Bone marrow (tissue), 2 donors: ENCODE measurements at places on chromosomes 1 and 21.
A peak's percentile ranks its signal among the peaks of the same experiment; 100 is the strongest.

DNA sequence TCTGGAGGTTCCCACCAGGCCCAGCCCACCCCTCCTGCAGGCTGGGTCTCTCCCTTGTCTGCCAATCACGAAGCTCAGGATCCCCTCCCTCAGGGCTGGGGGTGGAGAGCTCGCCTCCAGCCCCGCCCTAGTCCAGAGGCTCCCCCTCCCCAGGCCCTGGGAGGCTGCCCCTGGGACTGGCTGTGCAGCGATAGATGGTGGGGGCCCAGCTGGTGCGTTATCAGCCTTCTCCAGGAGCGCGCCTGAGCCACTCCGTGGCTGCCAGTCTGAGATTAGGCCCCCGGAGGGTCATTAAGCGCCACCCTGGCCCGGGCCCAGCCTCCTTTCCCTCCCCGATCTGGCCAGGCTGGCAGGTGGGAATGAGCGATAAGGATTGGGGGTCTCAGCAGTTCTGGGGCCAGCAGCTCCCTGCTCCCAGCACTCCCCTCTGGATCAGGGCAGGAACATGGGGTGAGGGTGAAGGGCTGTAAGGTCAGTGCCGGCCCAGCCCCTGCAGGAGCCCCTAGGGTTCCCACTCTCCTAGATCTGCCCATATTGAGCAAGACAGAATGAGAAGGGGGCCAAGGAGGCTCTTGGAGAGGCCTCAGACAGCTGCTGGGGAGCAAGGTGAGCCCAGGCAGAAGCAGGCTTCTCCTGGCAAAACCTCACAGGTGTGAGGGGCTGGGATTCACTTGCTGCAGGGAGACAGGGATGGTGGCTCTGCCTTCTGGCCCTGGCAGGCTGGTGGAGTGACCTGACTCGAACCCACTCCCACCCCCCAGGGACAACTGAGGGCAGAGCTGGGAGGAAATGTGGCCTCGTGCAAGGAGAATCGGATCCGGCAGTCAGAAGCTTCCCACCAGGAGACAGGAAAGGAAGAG is 8.5 kb downstream of the PDZK1IP1 start:
- no peak for DNase-seq

DNA sequence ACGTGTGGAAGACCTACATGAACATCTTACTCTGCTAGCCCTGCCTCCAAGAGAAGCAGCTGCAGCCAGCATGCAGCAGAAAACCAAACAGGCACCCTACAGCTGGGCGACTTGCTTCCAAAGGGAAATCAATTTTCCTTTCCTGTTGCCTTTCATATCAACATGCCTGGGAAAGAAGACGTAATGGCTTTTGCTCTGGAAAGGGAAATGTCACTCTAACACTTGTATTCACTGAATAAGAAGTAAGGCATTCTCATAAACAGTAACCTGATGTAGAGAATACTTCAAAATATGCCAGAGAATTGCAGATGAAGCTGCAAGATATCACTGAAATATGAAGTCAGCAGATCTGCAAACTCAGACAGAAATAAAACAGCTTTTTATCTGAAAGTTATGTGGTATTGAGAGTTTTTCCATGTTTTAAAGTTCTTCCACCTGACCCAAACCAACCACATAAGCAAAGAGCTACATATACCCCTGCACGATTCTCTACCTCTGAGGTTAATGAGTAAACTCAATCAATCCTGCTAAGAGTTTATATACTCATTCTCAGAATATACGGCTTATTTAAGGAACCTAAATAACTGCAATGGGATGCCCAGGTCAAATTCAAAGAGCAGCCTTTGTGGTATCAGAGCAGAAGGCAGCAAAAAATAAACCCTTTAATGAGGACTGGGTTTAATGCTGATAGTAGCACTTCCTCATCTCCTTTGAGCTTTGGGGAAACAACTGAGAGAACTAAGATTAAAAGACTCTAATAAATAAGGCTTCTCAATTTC is 150.9 kb downstream of the RERE start:
- DNase-seq, result no peak

GRCh38 chr1:51219022-51219421 is 17.1 kb upstream of the RNF11 start:
- no peak for DNase-seq

DNA sequence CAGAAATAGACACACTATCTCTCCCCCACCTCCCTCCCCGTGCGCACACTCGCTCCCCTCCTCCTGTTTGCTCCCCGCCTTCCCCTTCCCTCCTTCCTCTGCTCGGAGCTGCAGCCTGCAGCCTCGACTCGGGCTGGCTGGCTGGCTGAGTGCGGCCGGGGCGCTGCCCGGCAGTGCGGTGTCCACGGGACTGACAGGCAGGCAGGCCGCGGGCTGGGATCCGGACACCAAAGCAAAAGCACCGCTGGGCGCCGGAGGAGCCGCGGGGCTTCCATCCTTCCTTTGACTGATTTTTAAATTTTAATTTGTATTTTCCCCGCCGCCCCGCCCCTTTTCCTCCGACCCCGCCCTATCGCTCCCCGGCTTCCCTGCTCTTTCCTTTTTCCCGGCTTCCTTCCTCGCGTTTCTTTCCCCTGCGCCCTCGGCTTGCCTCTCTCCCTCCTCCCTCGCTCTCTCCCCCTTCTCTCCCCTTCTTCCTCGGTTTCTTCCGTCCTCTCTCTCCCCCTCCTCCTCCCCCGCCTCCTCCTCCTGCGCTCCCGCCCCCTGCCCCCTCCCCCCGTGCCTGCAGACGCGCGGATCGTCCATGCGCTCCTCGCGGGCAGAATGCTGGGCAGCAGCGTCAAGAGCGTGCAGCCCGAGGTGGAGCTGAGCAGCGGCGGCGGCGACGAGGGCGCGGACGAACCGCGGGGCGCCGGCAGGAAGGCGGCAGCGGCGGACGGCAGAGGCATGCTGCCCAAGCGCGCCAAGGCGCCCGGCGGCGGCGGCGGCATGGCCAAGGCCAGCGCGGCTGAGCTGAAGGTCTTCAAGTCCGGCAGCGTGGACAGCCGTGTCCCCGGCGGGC is 109.4 kb downstream of the NAV1 start:
- no peak for DNase-seq

- DNase-seq, result no peak
Observed at GRCh38 chr1:5947978-5948680, 44.1 kb downstream of the NPHP4 start.

DNA sequence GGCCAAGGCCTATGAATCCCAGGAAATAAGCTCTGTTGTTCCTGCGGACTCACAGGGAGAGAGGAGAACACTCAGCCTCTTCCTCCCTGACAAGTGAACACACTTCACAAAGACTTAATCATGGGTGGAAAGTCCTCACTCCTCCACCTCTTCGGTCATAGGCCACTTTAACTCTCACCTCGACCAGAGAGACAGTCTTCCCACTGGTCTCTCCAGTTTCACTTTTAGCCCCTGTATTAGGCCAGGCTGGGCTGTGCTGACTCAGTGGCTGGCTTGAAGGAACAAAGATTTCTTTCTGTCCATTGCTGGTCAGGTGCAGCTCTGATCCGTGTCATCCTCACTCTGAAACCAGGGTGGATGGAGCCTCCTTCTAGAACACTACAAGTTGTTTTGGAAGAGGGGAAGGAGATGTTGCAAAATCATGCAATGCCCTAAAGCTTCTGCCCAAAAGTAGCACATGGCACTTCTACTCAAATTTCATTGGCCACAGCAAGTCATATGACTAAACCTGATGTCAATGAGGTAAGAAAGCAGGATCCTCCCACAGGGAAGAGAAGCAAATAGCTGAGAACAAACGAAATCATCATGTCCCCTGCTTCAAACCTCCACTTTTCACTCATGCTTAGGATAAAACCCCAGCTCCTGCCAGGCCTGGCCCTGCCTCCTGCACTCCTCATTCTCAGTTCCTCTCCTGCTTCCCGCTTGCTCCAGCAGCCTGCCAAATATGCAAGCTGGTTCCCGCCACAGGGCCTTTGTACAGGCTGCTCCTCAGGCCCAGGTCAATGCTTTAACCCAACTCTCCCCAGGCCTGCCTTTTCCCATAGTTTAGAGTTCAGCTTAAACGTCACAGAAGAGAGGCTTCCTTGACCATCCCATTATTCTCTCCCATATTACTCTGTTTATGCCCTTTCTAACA is 150.5 kb upstream of the RUNX3 start:
- no peak for DNase-seq

- DNase-seq, result no peak
Observed at GRCh38 chr1:176802316-176802715, 339.3 kb downstream of the PAPPA2 start.

DNA sequence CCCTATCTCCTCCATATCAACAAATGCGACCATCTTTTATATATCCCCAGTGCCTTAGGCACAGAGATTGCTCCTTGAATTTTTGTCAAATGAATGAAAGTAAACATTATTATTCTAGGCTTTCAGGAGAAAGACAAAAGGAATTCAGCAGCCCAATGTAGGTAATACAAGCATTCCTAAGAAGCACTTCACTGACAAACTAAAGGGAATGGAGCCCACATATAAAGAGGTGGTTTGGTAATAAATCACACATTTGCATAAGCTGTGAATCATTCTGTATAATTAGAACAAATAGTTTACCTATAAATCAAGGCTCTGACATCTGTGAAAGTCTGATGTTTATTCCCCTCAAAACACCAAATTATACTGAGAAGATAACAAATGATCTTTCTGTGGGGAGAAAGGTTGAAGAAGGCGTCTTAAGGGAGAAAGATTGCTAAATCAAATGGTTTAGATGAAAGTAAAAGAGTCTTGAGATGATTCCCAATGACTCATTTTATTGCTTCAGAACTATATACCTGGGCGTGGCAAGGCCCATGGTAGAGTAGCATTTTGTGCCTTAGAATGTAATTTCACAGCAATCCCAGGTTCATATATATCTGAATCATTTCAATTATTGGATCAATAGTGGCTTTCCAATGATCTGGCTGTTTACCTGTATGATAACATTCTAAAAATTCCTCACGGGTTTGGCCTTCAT is 558.1 kb downstream of the AGBL4 start:
- DNase-seq, result no peak

- peak; percentile 57 for DNase-seq
Observed at GRCh38 chr21:14523234-14523633, 22.9 kb downstream of the SAMSN1 start.

GRCh38 chr1:224629965-224630364 is 13.8 kb downstream of the CNIH3 start:
- DNase-seq, result no peak

GRCh38 chr21:15065392-15066122 is 757 bp upstream of the NRIP1 start:
- peak; percentile 80 for DNase-seq

DNA sequence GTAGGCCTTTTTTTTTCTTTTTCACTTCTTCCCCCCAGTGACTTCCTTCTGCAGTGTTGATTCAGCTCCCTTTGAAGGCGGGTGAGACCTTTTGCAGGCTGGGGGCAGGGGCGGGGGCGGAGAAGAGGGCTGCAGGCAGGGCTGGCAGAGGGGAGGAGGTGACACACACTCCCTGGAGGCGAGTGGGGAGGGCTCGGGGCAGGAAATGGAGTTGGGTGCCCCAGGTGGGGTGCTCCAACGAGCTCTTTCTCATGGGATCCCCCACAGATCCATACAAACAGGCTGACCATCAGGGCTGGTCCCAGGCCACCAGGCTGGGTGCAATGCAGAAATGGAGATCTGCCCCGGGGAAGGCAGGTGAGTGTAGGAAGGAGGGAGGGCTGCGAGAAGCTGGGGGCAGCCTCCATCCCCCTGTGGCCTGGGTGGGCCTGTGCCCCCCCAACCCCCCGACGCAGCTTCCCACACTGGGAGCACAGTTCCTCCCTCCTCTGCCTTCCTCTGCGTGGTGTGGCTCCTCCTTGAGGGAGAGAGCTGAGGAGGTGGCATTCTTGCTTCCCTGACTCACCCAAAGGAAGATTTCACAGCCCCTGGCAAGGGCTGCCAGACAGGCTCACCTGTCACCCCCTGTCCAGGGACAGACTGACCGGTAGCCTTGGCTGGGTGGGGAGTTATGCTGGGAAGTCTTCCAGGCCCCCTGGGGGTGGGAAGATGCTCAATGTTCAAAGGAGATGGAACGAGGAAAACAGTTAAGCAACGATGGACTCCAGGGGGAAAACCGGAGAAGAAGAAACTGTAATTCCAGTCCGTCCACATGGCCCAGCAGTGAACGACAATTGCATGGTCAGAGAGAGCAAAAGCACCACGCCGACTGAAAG is 7.1 kb upstream of the ITGB2 start:
- DNase-seq, result peak; percentile 77

- DNase-seq, result no peak
Observed at GRCh38 chr1:164659621-164660411, 100.8 kb downstream of the PBX1 start.

- DNase-seq, result no peak
Observed at GRCh38 chr21:33051925-33052324, 18.0 kb upstream of the OLIG1 start.

GRCh38 chr1:229410692-229411433 is 23.0 kb downstream of the ACTA1 start:
- DNase-seq, result peak; percentile 85

GRCh38 chr21:22343721-22344120 is 1345.5 kb downstream of the NCAM2 start:
- DNase-seq, result no peak

DNA sequence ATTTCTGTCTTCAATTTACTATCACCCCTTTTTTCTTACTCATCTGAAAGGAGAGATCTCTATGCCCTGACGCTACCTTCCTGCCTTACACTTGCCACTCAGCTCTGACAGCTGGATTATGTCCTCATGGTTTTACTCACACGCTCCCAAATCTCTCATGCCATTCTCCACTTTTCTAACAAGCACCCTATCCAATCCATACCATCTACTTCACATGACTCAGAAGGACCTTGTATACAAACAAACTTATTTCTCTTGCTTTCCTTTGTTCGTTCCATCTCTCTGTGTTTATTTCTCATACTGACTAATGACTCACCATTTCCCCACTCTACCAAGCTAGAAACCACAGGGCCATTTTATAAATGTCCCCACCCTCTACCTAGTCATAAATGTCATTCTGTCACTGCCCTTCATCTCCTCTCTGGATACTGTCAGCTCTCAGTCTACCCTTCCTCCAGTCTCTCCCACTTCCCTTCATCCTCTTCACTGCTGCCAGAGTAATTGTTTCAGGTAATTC is 87.3 kb downstream of the USP24 start:
- DNase-seq, result peak; percentile 14

- no peak for DNase-seq
Observed at GRCh38 chr21:38326899-38327298, 70.1 kb downstream of the KCNJ15 start.

DNA sequence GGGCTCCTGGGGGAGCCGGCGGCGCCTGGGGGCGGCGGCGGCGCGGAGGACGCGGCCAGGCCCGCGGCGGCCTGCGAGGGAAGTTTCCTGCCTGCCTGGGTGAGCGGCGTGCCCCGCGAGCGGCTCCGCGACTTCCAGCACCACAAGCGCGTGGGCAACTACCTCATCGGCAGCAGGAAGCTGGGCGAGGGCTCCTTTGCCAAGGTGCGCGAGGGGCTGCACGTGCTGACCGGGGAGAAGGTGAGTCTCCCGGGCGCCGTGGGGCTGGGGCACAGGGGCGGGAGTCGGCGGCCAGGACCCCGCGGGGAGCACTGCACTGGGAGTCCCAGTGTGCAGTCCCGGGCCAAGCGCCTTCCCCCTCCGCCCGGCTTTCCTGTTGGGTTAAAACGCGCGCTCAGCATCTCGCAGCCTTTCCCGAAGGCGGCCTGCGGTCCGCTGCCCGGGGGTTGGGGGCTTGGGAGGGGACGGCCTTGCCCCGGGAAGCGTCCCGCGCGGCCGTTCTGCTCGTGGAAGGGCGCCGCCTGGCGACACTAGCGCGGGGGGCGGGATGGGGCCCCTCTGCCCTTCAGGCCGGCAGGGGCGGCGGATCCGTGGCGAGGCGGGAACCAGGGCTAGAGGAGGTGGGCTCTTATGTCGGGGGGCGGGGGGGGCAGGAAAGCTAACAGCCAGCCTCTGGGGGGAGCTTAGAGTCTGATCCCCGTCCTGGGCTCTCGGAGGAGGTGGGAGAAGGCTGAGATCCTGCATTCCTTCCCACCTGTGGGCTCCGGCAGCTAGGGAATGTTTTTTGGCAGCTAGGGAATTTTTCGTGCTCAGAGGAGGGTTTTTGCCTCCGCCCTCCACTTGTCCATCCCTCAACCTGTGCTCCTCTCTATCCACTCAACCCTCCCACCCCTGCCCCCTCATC is 1.1 kb downstream of the HUNK start:
- DNase-seq, result peak; percentile 34
